ENCODE measurements at places on chromosomes 5 and 9. TPM values are rescaled to one million over a fixed set of nuclear protein-coding genes. Genes with fewer than 3 reads are reported as not detected.

DNA sequence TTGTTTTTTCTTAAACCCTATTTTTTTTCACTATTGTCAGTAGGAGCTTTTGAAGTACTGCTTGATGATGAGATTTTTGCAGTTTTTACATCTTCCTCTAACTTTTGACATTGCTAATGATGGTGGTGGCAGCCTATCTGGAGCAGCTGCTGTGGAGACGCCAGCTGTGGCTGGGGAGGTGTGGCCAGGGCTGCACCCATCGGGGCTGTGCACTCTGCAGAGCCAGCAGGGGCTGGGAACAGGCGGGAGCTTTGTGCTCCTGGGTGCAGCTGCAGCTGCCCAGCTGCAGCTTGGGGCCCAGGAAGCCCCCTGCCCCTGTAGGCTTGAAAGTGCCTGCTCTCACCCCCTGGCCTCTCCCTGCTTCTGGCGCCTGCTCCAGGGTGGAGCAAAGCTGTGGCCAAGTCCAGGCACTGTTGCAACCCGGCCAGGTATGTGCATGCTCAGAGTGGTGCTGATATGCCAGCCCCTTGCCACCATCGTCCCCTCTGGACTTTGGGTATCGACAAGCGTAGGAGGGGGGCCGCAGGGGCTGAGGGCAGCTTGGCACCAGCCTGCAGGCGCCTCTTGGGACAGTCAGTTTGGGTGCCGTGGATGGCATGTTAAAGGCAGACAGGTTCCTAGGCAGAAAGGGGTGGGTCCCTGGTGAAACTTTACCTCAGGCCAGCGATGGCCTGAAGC, 39.2 kb downstream of the FER start:
- no peaks in the 10 kb centered on the region for H3K27me3 ChIP-seq
- no peak for DNase-seq
- H3K36me3 ChIP-seq = peaks cover 12% of the 10 kb centered on the region
- H3K4me1 ChIP-seq = peaks cover 46% of the 10 kb centered on the region
- no peak overlapping the region for H3K4me3 ChIP-seq

- no peak overlapping the region for H3K27ac ChIP-seq
- H3K36me3 ChIP-seq = no peaks in the 10 kb centered on the region
- no peaks in the 10 kb centered on the region for H3K4me1 ChIP-seq
- no peak overlapping the region for H3K4me3 ChIP-seq
- H3K27me3 ChIP-seq = no peaks in the 10 kb centered on the region
- no peak for DNase-seq
Observed at GRCh38 chr5:62066761-62067277, 239.2 kb upstream of the KIF2A start.

- DNase-seq = no peak
- no peaks in the 10 kb centered on the region for H3K36me3 ChIP-seq
- no peak overlapping the region for H3K4me3 ChIP-seq
- H3K27ac ChIP-seq = no peak overlapping the region
- no peaks in the 10 kb centered on the region for H3K4me1 ChIP-seq
- H3K27me3 ChIP-seq = no peaks in the 10 kb centered on the region
Observed at GRCh38 chr9:115786321-115786720, 367.3 kb upstream of the PAPPA start.

DNA sequence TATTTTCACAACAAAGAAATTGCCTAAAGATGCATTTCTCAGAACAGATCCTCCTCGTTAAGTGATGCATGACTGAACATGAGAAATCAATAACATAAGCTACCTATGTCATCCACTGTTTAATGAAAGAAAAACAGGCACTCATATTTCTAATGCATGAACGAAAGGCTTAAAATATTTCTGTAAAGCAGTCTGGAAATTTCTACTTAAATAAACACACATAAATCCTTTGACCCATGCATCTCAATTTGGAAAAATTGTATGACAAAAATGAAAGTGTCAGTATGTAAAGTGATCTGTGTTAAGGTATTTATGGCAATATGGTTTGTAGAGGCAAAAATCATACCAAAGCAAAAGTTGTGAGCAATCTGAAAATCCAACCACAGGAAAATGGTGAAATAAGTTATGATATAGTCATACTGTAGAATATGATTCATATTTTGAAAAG, 399.2 kb upstream of the GRAMD2B start:
- H3K4me3 ChIP-seq = no peak overlapping the region
- H3K27ac ChIP-seq = no peak overlapping the region
- no peaks in the 10 kb centered on the region for H3K4me1 ChIP-seq

DNA sequence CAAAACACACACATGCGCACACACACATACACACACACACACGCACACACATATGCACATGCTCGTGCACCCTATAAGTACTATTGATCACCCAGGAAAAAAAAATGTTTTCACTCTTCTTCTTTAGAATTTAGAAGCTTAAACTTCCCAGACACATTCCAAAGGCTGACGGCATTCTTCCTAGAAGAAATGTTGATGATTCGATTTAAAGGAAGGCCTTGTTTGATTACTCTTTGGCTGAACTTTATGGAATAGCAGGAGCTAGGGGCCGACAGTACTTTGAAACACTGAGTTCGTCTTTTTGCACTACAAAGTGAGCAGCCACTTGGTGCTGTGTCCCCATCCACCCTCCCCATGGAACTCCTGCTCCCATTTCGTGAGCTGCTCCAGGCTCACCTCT, 113.2 kb downstream of the EGFLAM start:
- H3K4me1 ChIP-seq = no peaks in the 10 kb centered on the region
- H3K4me3 ChIP-seq = no peak overlapping the region
- no peaks in the 10 kb centered on the region for H3K27me3 ChIP-seq

The FOXI1 gene
- not detected for total RNA-seq

GRCh38 chr5:14946815-14947620, 75.4 kb upstream of the ANKH start:
- no peak overlapping the region for H3K27ac ChIP-seq
- no peaks in the 10 kb centered on the region for H3K36me3 ChIP-seq
- H3K27me3 ChIP-seq = no peaks in the 10 kb centered on the region
- no peaks in the 10 kb centered on the region for H3K4me1 ChIP-seq

The SMIM3 gene
- total RNA-seq = 42.6 TPM

The CCL28 gene
- total RNA-seq = 2.2 TPM

The CEMIP2 gene
- 144 TPM for total RNA-seq

The GLDC gene
- total RNA-seq = 2.5 TPM

The DOCK8 gene
- 47.8 TPM for total RNA-seq

- H3K36me3 ChIP-seq = peaks cover 20% of the 10 kb centered on the region
- H3K4me1 ChIP-seq = peaks cover 12% of the 10 kb centered on the region
- no peak overlapping the region for H3K27ac ChIP-seq
- no peak overlapping the region for H3K4me3 ChIP-seq
- DNase-seq = no peak
Observed at GRCh38 chr9:35367451-35367850, 122.5 kb upstream of the RUSC2 start.

DNA sequence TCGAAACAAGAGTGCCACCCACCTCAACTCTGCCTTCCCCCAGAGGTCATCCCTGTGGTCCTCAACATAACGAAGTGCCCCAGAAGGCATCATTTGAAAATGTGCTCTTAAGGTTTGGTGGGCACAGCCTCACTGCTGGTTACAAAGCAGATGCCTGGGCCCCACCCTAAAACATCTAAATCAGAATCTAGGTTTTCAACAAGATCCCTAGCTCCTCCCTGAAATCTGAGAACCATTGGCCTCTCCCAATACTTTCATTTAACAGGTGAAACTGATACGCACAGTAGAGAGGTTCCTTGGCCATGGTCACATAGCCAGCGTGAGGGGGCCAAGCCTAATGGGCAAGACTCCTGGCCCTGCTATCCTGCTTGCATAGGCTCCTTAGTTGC, 376.2 kb upstream of the CLINT1 start:
- no peak overlapping the region for H3K4me3 ChIP-seq
- H3K27me3 ChIP-seq = no peaks in the 10 kb centered on the region
- no peaks in the 10 kb centered on the region for H3K36me3 ChIP-seq
- no peaks in the 10 kb centered on the region for H3K4me1 ChIP-seq
- no peak overlapping the region for H3K27ac ChIP-seq

DNA sequence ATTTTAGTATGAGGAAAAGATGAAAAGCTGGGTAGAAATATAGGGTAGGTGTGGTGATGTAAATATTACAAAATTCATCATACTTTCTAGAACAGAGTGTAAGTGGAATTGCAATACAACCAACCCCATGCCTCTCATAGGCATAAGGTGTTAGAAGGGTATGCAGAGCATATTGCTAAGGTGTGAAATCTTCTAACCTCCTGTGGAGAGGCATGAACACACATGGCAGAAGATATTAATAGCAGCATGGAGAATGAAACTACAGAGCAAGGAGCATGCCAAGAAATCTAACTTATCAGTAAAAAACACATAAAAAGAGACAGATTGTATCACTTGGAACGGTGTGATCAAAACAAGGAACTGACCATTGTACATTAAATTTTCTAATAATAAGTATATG, 441.5 kb downstream of the CDH18 start:
- no peak overlapping the region for H3K27ac ChIP-seq
- H3K4me3 ChIP-seq = no peak overlapping the region
- no peaks in the 10 kb centered on the region for H3K36me3 ChIP-seq
- no peaks in the 10 kb centered on the region for H3K27me3 ChIP-seq
- no peak for DNase-seq
- H3K4me1 ChIP-seq = no peaks in the 10 kb centered on the region

DNA sequence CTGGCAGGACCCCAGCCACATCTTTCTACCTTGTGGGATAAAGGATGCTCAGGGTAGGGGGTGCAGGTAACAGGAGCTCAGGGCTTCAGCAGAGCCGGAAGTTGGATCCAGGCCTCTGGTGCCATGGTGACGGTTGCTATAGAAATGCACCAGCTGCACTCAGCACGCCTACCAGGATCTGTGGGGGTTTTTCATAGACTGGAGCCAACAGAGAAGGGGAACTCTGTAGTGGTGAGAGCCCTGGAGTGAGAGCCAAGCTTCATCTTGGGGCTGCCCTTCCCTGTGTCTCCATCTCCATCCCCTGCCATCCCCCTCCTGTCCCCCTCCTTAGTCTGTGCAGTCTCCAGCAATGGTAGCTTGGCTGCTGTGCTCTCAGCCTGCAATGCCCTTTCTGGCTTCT, 27.5 kb upstream of the BOD1 start:
- no peak overlapping the region for H3K4me3 ChIP-seq
- H3K27me3 ChIP-seq = no peaks in the 10 kb centered on the region
- H3K36me3 ChIP-seq = no peaks in the 10 kb centered on the region
- DNase-seq = no peak
